ENCODE measurements at places on chromosomes 5 and 9. TPM values are rescaled to one million over a fixed set of nuclear protein-coding genes. Genes with fewer than 3 reads are reported as not detected.

DNA sequence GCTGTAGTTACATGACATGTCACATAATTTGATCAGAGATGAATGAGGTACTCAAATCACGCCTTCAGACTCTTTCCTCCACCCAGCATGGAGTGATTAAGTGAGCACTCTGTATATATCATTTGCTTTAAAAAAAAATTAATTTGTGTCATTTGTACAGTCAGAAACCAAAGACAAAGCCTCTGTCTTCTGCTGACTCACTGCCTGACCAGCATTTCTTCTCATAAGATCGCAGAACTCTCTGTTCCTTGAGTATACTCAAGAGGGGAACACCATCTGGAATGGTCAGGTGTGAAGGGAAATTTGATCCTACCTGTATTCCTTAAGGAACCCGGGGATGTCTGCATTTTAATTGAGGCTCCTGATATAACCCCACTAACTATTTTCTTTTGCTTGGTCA is 254.4 kb downstream of the FAM114A2 start:
- H3K4me3 ChIP-seq = no peak overlapping the region
- no peak for DNase-seq
- H3K4me1 ChIP-seq = peaks cover 46% of the 10 kb centered on the region
- H3K27me3 ChIP-seq = peaks cover 5% of the 10 kb centered on the region
- no peaks in the 10 kb centered on the region for H3K36me3 ChIP-seq

The OBP2B gene
- not detected for total RNA-seq

DNA sequence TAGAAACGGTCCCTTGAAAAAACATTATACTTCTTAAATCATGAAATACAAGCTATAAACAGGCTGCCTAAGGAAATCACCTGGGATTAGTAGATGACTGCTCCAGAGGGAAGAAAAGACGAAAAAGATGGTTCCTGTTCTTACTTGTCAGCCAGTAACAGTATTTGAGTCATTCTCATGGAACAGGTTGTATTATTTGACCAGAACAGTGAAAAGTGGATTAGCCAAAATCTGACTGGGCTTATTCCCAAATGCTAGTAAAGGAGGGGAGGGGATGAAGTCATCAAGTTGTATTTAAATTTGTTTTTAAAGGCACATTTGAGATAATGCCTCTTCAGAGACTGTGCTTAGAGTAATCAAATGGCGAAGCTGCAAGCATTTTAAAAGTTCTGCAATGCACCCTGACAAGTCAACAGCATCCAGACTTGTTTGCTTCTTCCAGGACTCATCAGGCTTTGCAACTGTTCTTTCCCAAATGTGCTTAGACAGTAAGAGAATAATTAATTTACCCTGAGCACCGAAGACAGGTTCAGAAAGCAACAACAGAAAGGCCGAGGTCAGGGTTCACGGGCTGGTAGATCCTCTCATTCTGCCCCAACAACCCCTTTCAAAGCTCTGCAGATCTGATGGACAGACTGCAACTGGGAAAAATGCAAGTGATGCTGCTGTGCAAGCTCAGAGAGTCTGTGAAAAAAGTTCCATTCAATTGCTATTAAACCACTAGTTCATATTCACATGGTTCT is 800.6 kb downstream of the KCTD16 start:
- no peaks in the 10 kb centered on the region for H3K27me3 ChIP-seq
- no peak overlapping the region for H3K27ac ChIP-seq
- H3K4me3 ChIP-seq = no peak overlapping the region
- H3K36me3 ChIP-seq = peaks cover 17% of the 10 kb centered on the region
- DNase-seq = no peak

GRCh38 chr5:164302533-164303235 is 797.3 kb downstream of the MAT2B start:
- H3K4me1 ChIP-seq = 0 out of 2 replicates have a peak, but pooled peaks cover 2% of the 10 kb centered on the region
- no peaks in the 10 kb centered on the region for H3K36me3 ChIP-seq
- no peak overlapping the region for H3K27ac ChIP-seq
- H3K4me3 ChIP-seq = no peak overlapping the region
- DNase-seq = no peak

DNA sequence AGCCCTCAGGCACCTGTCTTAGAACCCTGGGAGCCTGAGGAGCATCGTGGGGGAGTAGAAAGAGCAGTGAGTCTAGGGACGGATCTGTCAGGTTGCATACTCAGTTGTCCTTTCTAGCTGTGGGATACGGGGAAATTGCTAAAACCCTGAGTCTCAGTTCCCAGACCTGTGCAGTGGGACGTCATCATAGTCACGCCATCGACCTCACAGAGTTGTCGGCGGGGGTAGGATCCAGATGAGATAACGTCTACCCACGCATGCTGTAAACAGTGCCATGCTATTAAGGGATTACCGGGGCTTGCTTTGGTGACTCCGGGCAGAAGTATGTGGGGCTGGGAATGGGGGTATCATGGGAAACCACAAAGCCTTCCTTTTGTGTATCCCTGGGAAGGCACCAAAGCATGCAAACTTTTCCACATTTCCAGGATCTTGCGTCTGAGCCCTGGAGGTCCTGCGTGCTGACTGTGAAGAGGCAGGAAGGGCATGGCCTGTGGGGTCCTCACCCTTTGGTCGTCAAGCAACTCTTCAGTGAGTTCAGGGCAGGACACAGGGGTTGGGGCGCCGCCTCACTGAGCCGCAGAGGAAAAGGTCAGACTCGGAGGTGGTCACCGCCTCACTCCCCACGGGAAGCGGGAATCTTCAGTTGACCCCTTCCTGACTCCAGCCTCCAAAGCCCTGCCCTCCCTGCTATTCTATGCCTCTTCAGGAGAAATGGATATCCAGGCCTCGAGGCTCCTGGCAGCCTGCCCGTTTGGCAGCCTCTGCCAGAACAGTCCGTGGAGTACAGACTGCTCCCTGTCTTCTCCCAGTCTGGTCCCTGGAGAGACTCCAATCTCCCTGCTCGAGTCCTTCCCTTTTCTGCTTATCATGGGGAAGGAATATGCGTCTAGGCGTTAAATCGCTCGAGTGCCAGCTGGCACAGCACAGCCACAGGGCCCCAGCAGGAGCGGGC is 186.8 kb upstream of the KLF9 start:
- no peak overlapping the region for H3K4me3 ChIP-seq
- peaks cover 30% of the 10 kb centered on the region for H3K4me1 ChIP-seq
- no peaks in the 10 kb centered on the region for H3K36me3 ChIP-seq
- no peak overlapping the region for H3K27ac ChIP-seq

The TUBB4B gene
- total RNA-seq = 375 TPM

GRCh38 chr5:125597338-125597737 is 825.9 kb upstream of the GRAMD2B start:
- no peaks in the 10 kb centered on the region for H3K36me3 ChIP-seq
- no peaks in the 10 kb centered on the region for H3K27me3 ChIP-seq
- DNase-seq = no peak
- peaks cover 10% of the 10 kb centered on the region for H3K4me1 ChIP-seq
- no peak overlapping the region for H3K27ac ChIP-seq
- no peak overlapping the region for H3K4me3 ChIP-seq
